ENCODE measurements at places on chromosomes 12 and 14.

GRCh38 chr14:46920542-46920941 lies 269.0 kb upstream of the RPL10L start:
- ATAC-seq = no peak

DNA sequence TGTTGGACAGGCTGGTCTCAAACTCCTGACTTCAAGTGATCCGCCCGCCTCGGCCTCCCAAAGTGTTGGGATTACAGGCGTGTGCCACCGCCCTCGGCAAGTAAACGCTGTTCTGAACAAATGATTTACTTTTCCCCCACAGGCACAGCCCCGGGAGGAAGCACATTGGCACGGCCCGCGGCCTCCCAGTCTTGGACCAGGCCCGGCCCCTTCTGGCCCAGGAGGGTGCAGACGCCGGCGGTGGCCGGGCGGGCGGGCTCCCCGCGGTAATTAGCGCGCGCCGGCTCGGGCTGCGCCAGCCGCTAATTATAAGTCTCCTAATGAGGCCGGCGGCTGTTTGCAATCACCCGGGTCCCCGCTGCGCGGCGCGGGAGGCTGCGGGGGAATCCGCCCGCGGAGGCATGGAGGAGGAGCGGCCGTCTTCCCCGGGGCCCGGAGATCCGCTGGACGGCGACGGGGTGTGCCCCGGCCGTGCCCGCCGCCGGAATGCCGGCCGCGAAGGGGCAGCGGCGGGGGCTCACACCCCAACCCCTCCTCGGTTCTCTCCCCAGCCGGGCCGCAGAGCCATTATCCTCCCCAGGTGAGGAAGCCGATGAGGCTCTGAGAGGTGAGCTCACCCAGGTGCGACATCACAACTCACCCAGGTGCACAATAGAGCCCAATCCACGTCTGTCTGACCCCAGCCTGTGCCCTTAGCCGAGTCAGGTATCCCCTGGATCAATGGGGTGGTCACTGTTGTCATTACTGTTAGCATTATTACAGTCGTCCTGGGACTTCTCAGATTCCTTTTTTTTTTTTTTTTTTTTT lies 3.3 kb upstream of the POP5 start:
- ATAC-seq = peak; percentile 27

DNA sequence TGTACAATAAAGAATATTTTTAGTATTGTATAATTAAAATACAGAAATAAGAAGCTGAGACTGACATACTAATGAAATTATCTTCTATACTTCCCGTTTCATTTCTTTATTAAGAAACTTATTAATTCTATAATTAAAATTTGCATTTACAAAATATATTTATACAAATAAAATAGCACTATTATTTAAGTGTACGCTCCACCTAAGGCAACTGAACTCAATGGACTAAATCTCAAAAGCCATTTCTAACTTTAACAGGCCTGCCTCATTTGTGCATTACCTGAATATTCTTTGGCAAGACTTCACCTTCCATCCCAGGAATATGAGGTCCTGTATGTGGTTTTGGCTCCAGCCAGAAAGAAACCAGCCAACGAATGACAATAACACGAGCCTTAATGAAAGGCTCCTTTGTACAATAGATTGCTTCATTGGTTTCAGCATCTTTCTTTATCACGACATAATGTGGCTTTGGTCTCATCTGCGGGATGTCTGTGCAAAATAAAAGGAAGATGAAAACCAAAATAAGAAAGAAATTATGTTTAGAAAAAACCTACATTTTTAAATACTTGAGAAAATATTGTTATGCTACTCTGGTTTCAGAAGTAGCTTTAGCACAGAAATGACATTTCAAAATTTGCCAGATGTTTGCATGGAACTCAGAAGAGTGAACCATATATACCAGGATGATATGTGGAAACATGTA lies 58.7 kb downstream of the RALGAPA1 start:
- no peak for ATAC-seq

GRCh38 chr12:53507603-53507885 lies 260 bp upstream of the NPFF start:
- ATAC-seq = no peak

DNA sequence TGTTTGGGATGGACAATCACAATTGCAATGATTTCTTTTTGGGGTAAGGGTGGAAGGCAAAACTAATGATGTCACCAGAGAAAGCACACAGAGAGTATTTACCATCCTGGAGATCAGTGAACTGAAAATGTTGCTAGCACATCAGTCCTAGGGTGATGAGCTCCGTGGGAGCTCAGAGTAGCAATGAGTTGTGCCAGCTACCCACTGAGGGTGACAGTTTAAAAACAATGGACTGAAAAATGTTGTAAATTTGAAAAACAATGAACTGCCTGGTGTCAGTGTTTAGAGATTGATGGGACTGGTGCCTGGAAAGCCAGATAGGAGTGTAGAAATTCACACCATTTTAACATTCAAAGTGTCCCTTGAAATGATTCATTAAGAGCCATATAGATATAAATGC lies 198.5 kb downstream of the ATP23 start:
- ATAC-seq = no peak

DNA sequence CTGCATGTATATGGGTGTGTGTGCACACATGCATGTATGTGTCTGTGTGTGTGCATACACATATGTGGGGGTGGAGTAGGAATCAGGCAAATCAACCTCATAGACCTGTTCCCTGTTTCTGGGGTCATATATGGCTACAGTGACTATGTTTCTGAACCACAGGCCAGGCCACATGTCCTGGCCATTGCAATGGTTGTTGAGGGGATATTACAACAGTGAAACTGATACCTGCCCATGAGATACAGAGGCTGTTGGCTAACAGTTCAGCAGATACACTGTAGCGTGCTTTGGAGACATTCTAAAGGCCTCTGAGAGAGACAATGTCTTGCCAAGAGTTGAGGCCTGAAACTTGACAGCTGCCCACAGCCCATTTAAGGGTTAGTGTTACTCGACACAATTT lies 47.3 kb upstream of the FOS start:
- ATAC-seq = no peak
